ENCODE measurements at places on chromosomes 12 and 14.

GRCh38 chr14:55448141-55448614, 7.8 kb upstream of the TBPL2 start:
- DNase-seq, result no peak

DNA sequence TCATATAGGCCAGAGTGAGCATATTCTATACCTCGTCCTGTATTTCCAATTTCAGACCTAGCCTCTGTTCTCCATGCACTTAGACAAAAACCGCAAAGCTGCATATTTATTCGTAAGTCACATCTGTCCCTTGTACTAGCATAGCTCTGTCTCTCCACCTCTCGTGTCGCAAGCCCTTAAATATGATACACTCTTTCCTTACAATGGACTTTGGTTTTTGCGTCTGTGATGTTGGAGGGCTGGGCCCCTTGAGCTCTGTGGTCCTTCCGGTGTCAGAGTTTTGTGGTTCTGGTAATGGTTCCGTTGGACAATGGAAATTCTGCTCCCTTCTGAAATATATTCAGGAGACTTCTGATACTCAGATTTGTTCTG, 11.3 kb downstream of the PRKCH start:
- no peak for DNase-seq

DNA sequence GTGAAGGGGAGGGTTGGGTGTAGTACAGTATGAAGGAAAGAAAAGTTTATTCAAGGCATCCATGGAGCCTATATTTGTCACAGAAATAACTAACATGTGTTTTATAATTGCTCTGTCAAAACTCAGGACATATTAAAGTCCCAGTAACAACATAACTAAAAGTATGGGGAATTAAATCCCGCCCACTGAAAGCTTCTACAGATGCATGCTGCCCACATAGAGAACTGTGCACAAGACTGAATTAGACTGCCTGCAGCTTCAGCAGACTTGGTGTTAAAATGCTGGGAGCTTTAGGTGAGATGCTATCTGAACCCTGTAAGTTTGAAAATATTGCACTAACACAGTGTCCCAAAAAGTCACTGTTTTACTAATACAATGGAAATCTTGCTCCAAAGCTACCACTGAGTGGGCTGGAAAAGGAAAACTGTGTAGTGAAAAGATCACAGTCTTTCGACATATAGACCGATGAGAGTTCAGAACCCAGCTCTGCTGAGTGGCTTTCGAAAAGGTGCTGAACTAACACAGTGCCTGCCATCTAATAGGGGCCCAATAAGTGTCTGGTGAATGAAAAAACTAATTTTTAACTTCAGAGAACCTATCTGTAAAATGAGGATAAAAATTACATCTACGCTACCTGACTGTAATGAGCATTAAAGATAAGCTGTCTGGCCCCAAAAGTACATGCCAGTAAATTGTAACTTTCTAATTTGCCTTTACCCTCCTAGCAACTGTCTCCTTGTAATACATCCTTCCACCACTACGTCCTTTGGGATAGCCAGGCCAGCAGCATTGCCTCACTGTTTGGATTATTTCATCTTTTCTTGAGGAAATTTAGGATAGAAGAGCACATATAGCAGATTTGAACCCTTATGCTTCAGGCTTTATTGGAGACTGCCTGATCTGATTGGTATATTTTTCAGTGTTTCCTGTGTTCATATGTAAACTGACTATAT, 237.6 kb downstream of the BCAT1 start:
- DNase-seq, result no peak

GRCh38 chr14:39666386-39666785, 234.2 kb upstream of the FBXO33 start:
- DNase-seq, result no peak

- DNase-seq, result peak; percentile 69
Observed at GRCh38 chr12:99043319-99043914, 398.3 kb downstream of the APAF1 start.

DNA sequence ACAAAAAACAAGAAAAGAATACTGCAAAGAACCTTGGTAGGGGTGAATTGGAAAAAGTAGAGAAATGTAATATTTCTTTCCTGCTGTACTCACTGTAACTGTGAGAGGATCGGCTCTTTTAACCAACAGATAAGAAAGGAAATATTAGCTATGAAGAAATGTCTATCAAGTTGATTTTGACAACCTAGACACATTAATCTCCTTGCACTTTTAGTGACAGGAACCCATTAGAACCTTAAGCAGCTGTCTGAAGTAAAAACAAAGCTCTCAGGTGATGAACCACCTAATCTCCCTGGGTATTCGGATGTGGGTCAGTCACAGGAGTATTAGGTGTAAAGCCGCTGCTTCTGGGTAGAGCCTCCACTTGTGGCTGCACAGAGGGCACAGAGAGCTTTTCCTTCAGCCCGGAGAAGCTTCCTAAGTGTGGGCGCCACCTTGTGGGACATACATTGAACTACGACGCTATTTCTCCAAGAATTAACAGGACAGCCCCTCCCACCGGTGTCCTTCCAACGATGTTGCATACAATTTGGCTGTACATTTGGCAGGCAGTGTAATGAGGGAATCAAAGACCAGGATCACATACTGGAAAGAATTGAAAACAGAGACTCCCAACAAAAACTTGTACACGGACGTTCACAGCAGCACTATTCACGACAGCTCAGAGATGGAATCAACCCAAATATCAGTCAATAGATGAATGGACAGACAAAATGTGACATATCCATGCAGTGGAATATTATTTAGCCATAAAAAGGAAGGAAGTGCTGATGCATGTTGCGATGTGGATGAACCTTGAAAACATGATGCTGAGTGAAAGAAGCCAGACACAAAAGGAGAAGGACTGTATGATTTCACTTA, 28.9 kb upstream of the MAPKAPK5 start:
- peak; percentile 84 for DNase-seq

Measured in SK-N-DZ (cell line).